ENCODE measurements at places on chromosomes 12 and 14. TPM values are rescaled to one million over a fixed set of nuclear protein-coding genes. Genes with fewer than 3 reads are reported as not detected.
A peak's percentile ranks its signal among the peaks of the same experiment; 100 is the strongest.

The CD163 gene
- 80.3 TPM for total RNA-seq

GRCh38 chr14:54762296-54762695 is 140.3 kb downstream of the GCH1 start:
- no peak for DNase-seq

GRCh38 chr12:99087278-99087677 is 442.2 kb downstream of the APAF1 start:
- no peak for DNase-seq

GRCh38 chr14:21408147-21408546 is 24.3 kb upstream of the SUPT16H start:
- DNase-seq, result no peak

- no peak for DNase-seq
Observed at GRCh38 chr12:74119811-74120362, 417.7 kb upstream of the ATXN7L3B start.

DNA sequence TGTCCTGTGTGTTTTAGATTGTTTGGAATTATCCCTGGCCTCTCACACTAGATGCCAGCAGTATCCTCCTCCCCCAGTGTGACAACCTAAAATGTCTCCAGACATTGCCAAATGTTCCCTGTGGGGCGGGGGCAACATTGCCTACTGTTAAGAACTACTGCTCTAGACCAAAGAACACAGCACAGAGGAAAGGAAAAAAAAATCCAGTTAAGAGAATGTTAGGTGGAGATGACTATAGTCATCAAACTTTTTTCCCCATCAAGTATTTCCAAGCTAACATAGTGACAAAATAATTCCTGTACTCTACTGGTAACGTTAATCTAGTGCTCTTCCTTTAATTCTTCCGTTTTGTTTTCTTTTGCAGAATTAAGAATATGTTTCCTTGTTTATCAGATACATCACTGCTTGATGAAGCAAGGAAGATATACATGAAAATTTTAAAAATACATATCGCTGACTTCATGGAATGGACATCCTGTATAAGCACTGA is 3.5 kb downstream of the CDKN1B start:
- no peak for DNase-seq

DNA sequence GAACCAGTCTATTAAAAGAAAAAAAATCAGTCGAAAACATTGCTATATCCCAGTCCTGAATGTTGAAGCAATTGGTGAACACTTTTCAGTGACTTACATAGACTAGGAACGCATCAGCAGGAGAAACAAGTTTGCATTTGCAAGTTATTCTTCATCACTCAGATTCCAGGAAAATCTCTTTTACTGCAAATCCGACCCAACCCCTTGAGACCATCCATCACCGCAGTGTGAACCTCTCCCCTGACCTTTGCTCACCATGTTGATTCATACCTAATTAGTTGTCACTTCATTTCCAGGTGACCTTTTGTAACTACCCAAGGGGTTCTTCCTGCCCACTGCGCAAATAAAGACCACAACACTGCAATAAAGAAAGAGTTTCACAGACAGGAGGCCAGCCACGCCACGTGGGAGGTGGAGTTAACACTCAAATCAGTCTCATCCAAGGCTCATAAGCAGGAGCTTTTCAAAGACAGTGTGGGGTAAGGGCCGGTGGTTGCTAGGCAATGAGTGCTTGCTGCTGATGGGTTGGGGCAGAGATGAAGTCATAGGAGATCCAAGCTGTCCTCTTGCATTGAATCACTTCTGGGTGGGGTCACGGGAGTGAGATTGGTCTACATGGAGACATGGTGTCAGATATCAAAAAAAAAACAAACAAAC is 241.3 kb upstream of the TMEM132C start:
- DNase-seq, result peak; percentile 73

GRCh38 chr12:11758087-11758486 is 108.6 kb downstream of the ETV6 start:
- no peak for DNase-seq

Measured in transverse colon (tissue), 4 donors.